Putamen (tissue), 1 donor: ENCODE measurements at places on chromosomes 2 and 18.

GRCh38 chr2:121286506-121286905, 1.5 kb upstream of the TFCP2L1 start:
- DNase-seq: no peak

GRCh38 chr2:234414596-234414995, 82.3 kb downstream of the ARL4C start:
- no peak for DNase-seq

GRCh38 chr18:8045160-8045883, 478.2 kb downstream of the PTPRM start:
- no peak for DNase-seq

DNA sequence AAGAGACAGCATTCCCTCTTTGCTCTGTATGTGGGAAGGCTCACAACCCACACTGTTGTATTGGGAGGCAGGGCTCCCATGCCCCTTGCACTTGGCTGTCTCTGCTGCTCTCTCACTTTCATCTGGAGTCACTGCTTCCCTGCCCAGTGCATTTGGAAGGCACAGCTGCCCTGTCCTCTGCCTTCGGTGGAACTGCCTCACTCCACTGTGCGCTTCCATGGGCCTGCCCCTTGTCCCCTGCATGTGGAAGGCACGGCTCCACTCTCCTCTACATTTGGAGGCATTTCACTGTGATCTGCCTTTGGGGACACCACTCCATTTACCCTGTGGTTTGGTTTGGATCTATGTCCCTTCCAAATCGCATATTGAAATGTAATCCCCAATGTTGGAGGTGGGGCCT, 9.1 kb upstream of the PROM2 start:
- DNase-seq: no peak
